Activated CD4-positive, alpha-beta T cell treated with anti-CD3 and anti-CD28 coated beads, Interleukin-10, Interleukin-2, amounts not matched to agents 100 ng/mL and 50 ng/mL, durations not matched to agents 16 hours and 8 hours (primary cell): ENCODE measurements at places on chromosomes 1 and 21.

DNA sequence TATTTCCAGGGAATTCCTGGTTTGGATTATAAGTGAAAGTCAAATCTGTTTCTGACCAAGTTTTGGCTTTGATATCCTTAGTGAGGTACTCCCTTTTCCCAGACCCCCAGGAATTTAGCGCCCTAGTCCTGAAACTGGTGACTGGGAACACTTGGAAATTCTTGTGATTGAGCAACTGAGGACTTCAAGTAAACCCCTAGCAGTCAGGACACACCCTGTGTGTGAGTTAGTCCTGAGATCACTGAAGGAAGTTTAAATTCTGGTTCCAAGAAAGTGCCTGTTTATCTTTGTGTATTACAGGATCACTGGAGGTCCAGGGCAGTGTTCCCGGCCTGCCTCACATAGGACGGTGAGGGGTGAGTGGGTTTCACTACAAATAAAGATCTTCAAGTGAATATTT, 95.1 kb upstream of the F3 start:
- no peak for DNase-seq

GRCh38 chr1:226960256-226960655, 20.2 kb downstream of the COQ8A start:
- no peak for DNase-seq

DNA sequence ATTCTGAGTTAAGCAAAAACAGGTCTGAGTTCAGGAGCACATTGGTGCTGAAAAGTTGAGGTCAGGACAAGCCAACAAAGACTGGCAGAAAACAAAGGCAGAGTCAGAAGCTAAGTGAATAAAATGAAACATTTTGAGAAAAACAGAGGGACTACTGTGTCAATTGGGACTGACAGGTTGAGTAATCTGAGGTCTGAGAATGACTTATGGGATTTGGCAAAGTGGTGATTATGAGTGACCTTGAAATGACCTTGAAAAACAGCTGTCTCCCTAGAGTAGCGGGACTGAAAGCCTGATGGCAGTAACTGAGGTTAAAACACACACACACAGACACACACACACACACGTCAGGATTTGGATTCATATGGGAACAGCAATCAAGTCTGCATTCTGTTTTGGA, 8.8 kb upstream of the COG2 start:
- peak; percentile 2 for DNase-seq

DNA sequence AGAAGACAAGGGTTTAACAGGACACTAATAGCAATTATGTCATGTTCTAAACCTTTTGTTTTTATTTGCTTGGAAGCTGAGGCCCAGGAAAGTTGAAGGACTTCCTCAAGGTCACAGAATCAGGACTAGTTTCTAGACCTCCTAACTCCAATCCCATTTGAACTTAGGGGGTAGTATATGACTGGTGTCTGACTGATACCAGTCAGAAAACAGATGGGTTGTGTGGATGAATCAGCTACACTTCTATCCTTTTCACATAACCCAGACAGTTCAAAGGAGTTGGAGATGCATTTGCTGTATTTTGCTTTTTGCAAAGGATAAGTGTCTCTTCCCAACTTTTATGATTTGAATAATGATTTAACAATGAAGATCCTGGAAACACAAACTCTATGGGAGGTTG, 322.5 kb downstream of the HLX start:
- DNase-seq: peak; percentile 11

DNA sequence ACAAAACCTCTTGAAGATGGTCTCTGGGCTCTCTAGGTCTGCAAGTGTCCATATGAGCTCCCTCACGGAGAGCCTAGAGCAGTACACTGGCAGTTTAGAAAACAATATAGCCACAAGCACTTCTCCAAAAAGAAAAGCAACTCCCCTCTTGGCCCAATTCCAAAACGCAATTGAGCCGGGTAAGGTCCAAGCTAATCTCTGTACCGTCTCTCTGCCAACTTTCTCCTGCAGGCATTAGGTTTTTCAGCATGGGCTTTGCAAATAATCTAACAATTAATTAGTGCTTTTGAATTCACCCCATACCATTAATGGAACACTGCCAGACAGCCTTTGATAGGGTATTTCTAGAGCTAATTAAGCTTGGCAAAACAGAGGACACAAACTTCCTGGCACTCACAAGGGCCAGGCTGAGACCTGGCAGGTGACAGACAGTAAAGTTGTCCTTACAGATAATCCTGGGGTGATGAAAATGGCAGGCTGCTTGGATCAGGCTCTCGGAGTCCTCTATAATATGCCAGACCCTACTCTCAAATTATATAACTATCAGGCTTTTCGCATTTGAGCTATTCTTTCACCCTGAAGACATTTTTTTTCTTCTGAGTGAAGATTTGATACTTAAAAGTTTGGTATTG, 39.8 kb downstream of the TGFBR3 start:
- no peak for DNase-seq

- no peak for DNase-seq
These were observed 162.5 kb upstream of the B3GALT2 start for GRCh38 chr1:193348769-193349535.

- DNase-seq: no peak
These were observed 80.5 kb downstream of the C1orf21 start for GRCh38 chr1:184467295-184467694.

GRCh38 chr1:247647864-247648263, 31.7 kb downstream of the OR13G1 start:
- no peak for DNase-seq

DNA sequence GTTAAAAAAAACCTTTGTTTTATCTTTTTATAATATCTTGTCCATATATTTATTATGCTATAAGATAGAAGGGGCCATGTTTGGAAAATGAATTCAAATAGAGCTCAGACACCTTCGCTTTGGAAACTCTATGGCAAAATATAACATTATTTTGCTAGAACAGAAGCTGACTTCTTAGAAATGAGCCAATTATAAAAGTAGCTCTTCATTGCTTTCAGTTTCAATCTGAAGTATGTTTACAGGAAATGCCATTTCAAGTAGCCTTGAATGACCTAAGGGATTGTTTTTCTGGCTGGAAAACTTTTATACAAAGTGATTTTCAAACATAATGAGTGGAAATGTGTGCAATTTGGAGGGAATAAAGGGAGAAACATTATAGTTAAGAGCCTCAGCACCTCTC, 37.8 kb upstream of the GBP5 start:
- DNase-seq: peak; percentile 59

DNA sequence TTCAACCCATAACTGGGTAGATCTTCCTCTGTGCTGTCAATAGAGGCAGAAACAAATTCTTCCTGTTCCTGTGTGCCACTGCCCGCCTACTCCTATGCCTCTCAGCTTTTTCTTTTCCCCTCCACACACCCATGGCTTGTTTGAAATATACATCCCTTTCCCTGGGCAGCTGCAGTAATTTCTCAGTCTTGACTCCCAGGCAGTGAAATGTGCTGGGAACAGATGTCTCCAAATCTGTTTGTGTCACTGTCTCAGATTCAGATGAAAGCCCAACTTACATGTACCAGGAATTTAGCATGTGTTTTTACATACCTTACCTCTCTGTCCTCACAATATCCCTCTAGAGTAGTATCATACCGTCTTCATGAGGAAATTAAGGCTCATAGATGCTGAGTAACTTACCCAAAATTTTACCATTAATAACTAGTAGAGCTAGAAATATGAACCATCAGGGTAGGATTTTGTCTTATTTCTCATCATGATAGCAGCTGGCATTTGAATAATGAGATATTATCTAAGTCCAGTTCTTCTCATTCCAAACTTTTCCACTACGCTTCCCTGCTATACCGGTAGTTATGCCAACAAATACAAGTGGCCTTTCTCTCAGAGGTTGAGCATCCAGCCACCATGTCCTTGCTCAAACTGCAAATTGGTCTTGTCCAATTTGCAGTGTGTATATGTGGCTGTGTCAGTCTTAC, 4.7 kb upstream of the VASH2 start:
- no peak for DNase-seq

GRCh38 chr1:51555866-51556619, 37.0 kb upstream of the EPS15 start:
- no peak for DNase-seq

- DNase-seq: no peak
These were observed 38.8 kb downstream of the RCAN1 start for GRCh38 chr21:34576041-34576511.

- DNase-seq: no peak
These were observed 111.1 kb upstream of the COA6 start for GRCh38 chr1:234262007-234262753.

DNA sequence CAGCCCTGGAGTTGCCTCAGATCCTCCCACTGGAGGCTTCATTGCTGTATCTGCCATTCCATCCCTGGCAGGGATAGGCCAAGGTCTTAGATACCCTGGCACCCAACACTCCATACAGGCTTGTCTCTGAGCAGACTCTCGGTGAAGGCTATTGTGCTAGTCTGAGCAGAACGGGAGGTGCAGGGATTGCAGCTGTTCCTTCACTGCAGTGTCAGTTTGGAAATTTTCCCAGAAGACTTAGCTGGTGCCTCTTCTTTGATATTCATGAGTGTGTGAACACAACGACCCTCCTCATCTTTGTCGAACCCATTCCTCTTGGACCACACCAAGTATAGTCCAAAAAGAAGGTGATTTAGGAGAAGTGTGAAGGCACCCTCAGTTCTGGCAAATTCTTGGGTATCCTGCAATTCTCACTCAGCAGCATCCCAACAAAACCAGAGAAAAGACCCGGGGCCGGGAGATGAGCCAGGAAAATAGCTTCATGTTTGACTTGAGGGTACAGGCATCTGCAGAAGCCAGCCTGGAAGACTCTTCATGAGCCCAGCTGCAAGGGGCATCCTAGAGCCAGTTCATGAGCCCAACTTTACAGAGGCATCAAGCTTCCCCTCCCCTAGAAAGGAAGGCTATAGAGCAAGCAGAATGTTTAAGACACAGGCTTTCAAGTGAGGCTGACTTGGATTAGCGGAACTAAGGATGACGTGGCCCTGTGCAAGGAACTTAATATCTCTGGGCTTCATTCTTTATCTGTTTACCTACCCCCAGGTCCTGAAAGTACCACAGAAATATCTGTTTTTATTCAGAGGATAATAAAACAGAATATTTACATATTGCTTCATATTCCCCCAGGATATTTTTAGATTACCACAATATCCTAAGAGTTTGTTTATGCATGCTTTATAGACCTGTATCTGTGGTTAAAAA, 38.8 kb upstream of the HAO2 start:
- no peak for DNase-seq

DNA sequence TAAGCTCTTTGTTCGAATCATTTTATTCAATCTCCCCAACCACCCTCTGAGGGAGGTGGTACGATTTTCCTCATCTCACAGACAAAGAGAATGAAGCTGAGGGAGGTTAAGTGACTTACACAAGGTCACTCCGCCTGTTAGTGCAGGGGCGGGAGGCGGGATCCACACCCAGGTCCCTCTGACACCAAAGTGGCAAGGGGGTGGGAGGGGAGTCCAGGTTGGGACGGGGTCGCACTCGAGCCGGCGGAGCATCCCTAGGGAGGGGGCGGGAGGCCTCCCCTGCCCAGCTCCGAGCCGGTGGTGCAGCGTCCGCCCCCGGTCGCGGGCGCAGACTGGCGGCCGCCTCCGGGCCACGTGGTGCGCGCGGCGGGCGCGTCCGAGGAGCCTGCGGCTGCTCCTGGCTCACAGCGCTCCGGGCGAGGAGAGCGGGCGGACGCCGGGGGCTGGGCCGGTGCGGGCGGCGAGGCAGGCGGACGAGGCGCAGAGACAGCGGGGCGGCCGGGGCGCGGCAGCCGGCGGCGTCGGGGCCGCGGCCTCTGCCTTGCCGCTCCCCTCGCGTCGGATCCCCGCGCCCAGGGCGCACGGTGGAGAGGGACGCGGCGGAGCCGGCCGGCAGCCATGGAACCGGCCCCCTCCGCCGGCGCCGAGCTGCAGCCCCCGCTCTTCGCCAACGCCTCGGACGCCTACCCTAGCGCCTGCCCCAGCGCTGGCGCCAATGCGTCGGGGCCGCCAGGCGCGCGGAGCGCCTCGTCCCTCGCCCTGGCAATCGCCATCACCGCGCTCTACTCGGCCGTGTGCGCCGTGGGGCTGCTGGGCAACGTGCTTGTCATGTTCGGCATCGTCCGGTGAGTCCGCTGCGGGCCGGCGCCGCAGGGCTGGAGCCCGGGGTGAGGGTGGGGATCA, at the start of gene OPRD1:
Gene OPRD1 (plus strand): TSS at position 405 of the 903 bp plus-strand sequence. CDS start 214 bp downstream, at position 619.
- no peak for DNase-seq

GRCh38 chr1:204418174-204419063, 6.8 kb upstream of the PPP1R15B start:
- DNase-seq: no peak

GRCh38 chr1:20477348-20478056, 8.5 kb downstream of the CAMK2N1 start:
- DNase-seq: no peak

DNA sequence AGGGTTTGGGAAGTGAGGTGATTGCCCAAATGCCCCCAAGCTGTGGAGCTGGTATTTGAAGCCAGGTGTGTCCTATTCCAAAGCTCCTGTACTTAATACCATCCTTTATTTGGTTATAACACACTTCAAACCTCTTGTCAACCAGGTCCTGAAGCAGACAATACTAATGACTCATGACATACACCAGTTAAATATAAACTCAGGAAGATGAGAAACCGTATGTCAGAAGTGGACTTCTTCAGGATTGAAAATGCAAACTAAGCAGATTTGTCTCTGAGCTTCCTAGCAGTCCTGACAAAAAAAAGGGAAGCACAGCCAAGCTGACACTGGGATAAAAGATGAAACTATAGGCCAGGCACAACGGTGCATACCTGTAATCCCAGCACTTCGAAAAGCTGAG, 70.6 kb downstream of the ALPL start:
- DNase-seq: no peak

DNA sequence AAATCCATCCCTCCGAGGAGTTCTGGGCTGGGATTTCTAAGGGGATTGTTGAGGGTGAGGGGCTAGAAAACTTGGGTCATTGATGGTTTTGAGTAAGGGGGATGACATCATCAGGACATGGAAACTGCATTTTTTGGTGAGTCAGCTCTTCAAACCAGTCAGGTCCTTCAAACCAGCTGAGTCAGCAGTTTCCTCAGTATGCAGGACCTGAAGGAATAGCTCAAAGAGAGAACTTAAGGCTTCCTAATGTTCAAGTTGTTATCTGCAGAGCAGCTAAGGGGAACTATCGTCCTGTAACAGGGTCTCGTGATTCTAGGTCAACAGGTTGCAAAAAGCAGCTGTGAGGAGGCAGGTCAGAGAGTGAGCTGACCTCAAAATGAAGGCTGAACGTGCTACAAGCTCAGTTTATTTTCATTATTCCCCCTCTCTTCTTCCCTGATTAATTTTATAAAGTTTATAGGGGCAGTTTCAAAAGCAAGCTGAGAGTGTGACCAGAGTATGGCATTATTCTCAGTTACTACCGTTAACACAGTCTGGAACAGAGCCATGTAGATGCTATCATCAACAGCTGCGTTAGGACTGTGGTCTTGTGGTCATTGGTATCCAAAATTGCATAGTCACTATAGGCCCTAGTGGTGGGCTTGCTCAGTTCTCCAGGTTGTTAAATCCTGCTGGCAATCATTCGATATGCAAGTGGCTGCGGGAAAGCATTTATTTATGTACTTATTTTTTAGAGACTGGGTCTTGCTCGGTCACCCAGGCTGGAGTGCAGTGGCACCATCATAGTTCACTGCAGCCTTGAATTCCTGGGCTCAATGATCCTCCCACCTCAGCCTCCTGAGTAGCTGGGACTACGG, 10.7 kb upstream of the SDC3 start:
- peak; percentile 55 for DNase-seq

GRCh38 chr21:18118566-18118965, 126.1 kb upstream of the CHODL start:
- DNase-seq: no peak
